Fibroblast of the aortic adventitia (primary cell): ENCODE measurements at places on chromosomes 7 and 10.

GRCh38 chr7:138919216-138919615, 62.0 kb downstream of the KIAA1549 start:
- no peak for DNase-seq

DNA sequence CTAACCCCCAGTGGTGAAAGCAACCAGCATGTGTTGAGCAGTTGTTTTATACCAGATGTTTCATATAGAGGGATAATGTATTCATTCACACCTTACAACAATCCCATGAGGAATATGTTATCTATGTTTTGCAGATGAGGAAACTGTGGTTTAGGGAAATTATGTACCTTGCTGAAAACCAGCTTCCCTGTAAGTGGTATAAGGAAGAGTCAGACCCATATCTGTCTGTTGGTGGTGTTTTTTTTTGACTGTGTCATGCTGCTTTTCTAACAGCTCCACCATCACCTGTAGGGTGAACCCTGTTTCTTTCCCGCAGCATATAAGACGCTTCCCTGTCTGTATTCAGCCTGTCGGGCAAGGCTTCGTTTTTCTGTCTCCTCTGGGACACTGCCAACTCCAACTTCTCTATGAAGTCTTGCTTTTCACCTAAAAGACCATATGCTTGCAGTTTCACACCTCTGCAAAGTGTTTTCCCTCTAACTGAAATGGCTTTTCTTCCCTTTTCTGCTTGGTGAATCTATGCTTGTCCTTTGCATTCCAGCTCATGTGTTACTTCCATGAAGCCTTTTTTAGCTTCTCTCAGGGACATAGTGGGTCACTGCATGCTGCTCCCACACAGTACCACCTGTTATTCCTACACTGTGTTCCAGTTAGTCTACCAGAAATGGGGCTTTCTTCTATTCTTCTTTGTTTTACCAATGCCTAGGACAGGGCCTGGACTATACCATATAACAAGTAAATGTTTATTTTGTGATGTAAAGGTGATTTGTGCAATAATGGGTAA, 92.8 kb downstream of the ST7 start:
- DNase-seq = no peak

DNA sequence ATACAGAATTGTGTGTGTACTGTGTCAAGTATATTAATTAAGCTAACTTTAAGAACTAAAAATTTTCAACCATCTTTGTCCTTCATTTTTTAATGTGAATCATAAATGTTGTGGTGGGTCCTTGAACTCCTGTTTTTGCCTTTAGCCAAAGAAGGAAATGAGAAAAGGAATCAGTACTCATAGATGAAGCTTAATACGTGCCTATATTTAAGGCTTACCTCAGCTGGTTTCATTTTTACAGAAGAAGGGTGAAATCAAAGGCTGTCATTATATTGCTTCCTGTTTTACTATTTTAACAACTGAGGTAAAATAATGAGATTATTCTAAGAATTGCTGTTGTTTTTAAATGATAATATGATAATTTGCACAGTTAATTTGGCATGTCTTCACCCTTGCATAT, 6.3 kb upstream of the SNX13 start:
- DNase-seq = no peak

DNA sequence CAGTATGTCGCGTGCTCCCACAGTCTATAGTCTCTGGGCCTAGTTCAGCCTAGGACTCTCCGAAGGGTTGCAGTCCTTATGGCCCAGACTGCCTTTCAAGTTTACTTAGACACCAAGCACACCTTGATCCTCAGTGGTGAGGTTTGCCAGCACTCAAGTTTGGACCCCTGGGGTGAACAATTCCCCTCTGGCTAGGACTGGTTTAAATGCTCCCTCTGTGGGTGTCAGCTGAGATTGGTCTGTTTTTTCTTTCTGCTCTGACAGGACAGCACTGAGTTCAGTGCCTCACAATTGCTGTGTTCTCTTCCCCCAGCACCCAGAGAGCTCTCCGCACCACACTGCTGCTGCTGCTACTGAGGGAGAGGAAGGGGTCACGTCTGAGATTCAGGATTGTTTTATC, 31.9 kb upstream of the AGR3 start:
- no peak for DNase-seq

DNA sequence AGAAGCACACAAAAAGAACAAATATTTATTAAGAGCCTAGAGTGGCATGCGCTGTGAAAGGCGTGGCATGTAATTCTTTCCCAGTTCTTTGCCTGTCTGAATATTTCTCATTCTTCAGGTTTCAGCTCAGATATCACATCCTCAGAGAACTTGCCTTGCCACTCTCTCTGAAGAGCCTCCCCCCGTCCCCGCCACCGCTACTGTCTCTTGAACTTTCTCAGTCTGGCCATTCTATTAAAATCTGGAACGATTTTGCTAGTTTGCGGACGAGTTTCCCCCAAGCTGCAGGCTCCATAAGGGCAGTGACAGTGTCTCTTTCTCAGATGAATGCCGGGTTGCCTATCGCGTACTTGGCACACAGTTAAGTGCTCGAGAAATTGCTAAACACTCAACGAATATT, 787 bp upstream of the PLEKHA1 start:
- peak; percentile 32 for DNase-seq

- no peak for DNase-seq
Measured at GRCh38 chr10:4838743-4839142, 12.7 kb downstream of the AKR1E2 start.

GRCh38 chr7:108284349-108285002, 154.3 kb upstream of the LAMB4 start:
- DNase-seq = no peak

- peak; percentile 62 for DNase-seq
Measured at GRCh38 chr7:40057292-40057691, 77.1 kb downstream of the MPLKIP start.

DNA sequence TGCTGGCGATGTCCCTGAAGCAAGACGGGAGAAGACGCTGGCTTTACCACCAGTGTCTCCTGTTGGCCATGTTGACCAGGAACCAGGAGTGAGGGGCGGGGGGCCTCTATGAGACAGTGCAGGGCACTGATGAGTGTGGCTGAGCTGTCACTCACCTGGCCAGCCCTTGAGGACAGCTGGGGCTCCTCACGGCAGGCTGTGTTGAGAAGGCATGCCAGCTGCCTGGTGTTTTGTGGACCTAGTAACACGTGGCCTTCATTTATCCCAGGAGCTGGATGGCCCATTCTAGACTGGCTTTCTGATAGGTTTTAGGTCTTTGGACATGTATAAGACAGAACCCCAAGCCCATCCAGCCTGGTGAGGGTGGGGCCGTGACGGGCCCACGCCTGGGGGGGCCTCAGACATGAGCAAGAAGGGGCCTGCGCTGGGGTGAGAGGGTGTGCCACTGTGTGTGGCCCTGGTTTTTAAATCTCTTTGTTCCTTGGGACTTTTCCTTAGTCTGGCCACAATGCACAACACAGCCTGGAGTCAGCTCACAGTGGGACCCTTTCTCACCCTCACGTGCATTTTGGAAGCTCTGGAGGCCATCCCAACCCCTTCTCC, 10.5 kb downstream of the RHBDD2 start:
- no peak for DNase-seq

DNA sequence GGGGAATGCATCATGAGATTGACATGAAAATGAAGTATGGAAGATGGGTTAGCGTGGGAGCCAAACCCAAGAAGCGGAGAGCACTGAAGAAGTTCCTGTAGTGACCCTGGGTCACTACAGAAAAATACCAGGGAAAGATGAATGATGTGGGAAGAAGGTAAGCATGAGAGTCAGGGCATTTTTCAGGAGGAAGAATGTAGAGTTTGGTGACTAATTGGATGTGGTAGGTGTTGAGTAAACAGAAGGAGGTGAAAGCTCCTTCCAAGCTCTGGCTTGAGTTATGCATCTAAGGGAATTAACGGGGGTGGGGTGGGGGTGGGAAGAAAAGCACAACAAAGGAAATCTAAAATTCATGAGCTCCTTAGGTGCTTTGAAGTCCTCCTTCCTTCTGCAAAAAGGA, 238.1 kb upstream of the AOAH start:
- DNase-seq = no peak

DNA sequence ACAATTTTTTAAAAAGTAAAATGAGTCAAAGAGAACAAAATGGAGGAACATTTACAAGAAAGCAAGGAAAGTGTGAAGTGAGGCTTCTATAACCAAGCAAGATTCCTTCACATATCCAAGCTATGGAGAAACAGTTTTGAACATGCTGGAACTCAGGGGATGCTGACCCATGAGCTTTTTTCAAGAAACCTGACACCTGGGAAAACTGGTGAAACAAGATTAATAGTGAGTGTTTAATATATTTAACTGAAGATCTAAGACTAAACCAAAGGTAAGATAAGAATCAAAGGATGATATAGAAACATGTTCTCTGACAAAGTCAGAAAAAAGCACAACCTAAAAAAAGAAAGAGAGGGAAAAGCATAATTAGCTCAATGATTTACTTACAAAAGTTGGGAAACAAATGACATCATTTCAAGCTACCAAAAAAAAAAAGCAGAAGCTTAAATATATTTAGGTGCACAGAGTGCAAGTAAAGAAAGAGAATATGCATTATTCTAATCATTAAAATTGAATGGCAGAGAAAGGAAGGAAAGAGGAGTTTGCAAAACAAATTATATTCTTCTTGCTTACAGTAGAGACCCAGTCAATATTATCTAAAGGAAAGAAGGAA, 24.9 kb downstream of the C7orf25 start:
- no peak for DNase-seq

GRCh38 chr7:131581241-131582051, 25.0 kb upstream of the PODXL start:
- no peak for DNase-seq

GRCh38 chr10:80172896-80173295, 32.4 kb downstream of the ANXA11 start:
- no peak for DNase-seq

DNA sequence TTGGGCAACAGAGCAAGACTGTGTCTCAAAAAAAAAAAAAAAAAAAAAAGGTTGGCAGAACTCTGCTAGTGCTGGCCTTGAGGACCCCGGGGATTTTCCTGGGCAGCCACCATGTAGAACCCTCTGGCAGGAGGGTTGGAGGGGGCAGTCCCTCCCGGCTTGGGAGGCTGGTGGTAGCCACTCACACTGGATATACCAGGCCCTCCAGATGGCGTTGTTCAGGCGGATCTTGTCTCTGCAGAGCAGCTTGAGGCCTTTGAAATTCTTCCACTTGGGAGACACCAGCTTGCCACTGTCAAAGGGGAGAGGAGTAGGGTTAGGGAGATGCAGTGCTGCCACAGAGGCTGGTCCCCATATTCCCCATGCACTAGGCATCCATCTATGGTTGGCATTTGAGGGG, 8.4 kb downstream of the MLXIPL start:
- DNase-seq = no peak

DNA sequence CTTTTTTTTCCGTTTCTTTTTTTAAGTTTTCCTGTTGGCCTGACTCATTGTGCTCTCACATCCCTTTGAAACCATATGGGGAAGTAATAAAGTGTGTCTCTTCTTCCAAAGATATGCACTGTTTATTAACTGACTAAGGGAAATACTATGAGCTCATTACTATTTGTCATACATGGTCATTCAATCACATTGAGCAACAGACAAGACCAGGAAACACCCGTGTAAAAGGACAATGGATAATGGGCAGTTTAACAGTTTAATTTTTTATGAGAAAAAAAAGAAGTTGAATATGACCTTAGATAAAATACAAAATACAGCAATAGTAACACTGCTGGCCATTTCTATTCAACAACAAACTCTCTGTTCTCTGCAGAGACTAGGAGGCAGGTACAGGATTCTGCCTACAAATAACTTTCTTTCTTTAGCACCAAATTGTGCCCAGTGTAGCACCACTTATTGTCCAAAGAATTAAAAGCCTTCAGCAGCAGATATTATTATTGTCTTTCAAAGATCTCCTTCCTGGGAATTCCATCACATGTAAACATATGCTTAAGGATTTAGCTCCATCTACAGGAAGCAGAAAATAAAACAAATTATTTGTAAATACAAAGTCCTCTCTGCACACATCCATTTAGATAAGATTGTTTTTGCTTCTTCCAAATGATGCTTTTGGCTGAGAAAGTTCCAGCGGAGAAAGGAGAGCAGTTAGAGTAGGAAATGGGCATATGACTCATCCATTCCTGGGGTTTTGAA, 55.0 kb upstream of the AKR1E2 start:
- DNase-seq = peak; percentile 97

- DNase-seq = peak; percentile 83
Measured at GRCh38 chr7:5591278-5591874, 167.7 kb upstream of the TNRC18 start.

- no peak for DNase-seq
Measured at GRCh38 chr10:80552151-80552646, 14.5 kb downstream of the SH2D4B start.

DNA sequence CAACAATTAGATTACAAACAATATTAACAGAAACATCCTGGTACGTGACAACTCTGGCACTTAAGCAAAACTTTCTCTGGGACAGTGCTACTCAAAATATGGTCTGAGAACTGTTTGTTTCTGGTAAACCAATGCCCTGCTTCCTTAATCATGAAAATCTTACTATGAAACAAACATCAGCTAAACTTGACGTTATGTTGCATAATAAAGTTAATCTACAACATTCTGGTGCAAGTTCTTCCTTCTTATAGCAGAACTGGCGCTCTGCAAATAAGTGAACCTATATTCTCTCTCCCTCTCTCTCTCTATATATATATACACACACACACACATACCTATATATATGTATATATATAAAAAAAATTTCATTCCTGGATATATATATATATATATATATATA, 7.8 kb downstream of the C7orf33 start:
- no peak for DNase-seq

GRCh38 chr10:133252223-133252552, 14.5 kb downstream of the VENTX start:
- no peak for DNase-seq

GRCh38 chr7:36029853-36030515, 123.1 kb upstream of the EEPD1 start:
- no peak for DNase-seq

- DNase-seq = no peak
Measured at GRCh38 chr10:8305876-8306652, 251.6 kb downstream of the GATA3 start.

- DNase-seq = no peak
Measured at GRCh38 chr10:71424496-71425194, 27.9 kb downstream of the CDH23 start.

DNA sequence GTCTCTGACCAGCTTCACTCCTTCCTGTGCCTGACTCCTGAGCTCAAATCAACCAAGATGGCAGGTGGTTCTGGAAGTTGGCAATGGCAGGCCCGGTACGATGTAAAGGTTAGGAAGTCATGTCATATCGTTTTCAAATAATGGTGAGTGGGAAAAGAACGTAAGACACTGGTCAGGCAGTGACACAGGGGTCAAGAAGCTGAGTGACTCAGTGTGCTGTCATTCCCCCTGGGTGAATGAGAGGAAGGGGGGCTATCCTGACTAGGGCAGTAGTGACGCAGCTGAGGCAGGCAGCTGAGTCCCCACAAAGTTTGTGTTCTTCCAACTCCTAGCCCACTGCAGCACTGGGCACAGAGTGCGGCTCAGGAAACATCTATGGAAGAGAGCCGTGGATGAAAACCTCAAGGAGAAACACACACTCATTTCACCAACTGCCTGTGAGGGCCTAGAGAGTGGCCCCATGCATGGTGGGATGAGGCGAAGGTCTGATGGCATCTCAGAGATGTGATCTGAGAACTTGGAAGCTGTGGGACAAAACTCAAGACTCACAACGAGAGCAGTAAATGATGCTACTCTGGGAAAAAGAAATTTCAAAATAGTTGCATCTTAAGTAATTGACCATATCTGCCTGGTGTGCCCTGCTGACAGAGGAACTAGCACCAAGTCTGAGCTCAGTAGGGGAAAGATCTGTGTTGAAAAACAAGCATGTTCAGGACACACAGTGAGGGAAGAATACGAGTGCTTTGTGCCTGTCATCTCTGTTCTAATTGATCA, 23.2 kb downstream of the CREB3L2 start:
- peak; percentile 96 for DNase-seq

- DNase-seq = no peak
Measured at GRCh38 chr10:98420786-98421185, 5.8 kb upstream of the PYROXD2 start.
